ENCODE measurements at places on chromosomes 13 and 19.

GRCh38 chr13:49410006-49410405, 33.9 kb downstream of the CAB39L start:
- DNase-seq, result no peak

- no peak for DNase-seq
Observed at GRCh38 chr19:8393192-8393870, 3.2 kb downstream of the RAB11B start.

DNA sequence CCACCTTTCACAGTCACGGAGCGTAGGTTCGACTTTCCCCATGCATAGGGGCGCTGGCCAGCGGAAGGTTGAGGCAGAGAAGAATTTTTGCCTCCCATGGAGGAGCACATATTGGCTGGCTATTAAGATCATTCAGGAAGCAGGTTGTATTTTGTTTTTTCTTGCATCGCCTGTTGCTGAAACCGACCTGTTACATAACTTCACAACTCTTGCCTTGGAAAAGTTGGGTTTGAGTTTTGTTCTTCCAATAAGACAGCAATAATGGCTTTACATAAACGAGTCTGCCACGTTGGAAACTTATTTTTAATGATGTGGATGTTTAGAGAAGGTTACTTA, 1.4 kb downstream of the UPF1 start:
- no peak for DNase-seq

GRCh38 chr13:50599927-50600326, 243.6 kb downstream of the DLEU7 start:
- no peak for DNase-seq

DNA sequence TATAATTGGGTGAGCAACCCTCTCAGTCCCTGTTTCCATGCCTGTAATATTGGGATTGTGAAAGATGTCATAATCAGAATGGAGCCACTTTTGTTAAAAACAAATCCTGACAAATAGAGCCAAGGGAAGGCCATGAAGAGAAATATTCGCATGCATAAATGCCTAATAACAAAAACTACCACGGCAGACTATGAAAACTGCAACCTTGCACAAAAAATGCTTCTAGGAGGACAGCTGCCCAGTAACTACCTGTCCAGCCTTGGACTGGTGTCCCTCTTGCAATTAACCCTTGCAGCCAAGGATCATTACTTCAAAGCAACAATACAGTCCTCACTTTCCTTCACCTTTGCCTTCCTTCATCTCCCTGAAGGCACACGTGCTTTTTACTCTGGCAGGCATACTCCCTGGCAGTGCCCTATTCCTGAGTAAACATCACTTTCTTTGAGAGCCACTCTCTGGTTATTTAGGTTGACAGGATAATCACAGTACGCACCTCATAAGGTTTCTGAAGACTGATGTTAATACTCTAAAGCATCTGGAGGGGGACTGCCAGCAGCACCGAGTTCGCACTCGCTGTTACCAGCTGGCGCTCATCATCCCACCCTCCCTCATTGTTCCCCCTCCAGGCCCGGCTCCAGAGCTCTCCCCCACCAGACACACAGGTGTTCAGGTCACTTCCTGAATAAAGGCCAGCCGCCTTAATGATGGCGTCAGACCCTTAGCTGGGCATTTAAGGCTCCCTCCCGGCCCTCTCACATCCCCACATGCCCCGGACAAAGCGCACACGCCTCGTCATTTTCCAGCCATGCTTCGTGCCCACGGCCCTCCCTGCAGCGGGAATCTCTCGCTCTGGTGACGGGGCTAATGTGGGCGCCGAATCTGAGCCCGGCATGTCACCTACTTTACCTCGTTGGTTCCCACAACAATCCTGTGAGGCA, 57.3 kb downstream of the CDADC1 start:
- peak; percentile 84 for DNase-seq

- DNase-seq, result no peak
Observed at GRCh38 chr19:28471731-28472510, 741.0 kb downstream of the UQCRFS1 start.

GRCh38 chr19:1004803-1005664, 4.8 kb downstream of the GRIN3B start:
- no peak for DNase-seq

- DNase-seq, result no peak
Observed at GRCh38 chr13:69418319-69418718, 689.3 kb upstream of the ATXN8OS start.

GRCh38 chr13:94992036-94992960, 280.0 kb upstream of the SOX21 start:
- DNase-seq, result no peak

DNA sequence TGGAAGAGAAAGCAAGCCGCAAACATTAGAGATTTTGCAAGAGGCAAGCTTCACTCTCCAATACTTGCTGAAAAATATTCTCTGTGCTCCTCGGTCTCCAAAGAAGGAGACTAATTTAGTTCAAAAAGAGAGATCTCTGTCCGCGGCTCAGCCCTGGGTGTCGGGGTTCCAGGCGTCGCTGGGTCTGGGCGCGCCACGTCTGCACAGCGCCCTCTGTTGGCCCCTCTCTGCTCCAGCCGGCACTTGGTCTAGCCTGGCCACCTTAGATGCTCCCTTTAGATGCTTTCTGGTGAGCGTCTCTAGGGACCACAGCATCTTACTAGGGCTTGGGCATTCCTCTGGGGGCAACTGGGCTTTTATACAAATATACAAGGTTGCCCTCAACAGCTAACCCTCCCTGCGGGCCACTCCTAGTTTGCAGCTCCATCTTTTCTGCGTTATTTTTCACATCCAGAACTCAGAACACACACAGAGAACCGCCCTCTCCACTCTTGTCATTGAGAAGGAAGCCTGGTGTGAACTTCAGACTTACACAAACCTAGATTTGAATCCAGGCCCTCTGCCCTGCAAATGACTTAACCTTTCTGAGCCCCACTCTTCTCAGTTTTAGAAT, 78.3 kb downstream of the CYSLTR2 start:
- DNase-seq, result no peak

DNA sequence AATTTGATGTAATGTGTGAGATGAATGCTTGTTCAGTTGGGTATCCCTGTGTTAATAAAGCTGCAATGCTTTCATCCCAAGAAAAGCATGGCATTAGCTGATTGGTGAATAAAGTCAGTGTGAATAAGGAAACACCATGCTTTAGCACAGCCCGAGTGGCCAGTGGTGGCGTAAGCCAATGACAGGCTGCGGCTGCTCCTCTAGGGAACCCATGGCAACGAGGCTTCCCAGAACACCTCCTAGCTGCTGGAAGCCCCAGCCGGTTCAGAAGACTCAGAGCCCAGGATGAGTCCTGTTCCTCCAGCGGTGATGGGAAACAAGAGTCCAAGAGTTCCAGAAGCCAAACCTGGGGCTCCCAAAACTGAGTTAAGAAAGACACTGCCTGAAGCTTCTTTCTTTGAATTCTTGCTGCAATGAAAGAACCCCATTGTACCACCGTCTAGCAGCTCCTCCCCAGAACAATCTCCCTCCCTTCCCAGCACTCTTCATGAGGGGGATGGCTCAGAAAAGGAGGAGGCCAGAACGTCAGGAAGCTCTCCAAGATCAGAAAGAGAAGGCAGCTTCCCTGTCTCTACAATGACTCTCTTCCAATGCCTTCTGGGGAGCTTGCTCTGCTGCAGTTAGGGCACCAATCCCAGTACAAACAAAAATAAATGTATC, 58.2 kb downstream of the TSHZ3 start:
- no peak for DNase-seq

- DNase-seq, result no peak
Observed at GRCh38 chr13:59621773-59622172, 542.0 kb downstream of the DIAPH3 start.

GRCh38 chr19:7460562-7460966, 28.3 kb downstream of the PEX11G start:
- DNase-seq, result no peak

- no peak for DNase-seq
Observed at GRCh38 chr13:100209857-100210825, 121.2 kb downstream of the PCCA start.

- no peak for DNase-seq
Observed at GRCh38 chr19:7370546-7370945, 21.8 kb downstream of the ARHGEF18 start.

GRCh38 chr19:55683449-55684261, 8.6 kb downstream of the EPN1 start:
- no peak for DNase-seq

DNA sequence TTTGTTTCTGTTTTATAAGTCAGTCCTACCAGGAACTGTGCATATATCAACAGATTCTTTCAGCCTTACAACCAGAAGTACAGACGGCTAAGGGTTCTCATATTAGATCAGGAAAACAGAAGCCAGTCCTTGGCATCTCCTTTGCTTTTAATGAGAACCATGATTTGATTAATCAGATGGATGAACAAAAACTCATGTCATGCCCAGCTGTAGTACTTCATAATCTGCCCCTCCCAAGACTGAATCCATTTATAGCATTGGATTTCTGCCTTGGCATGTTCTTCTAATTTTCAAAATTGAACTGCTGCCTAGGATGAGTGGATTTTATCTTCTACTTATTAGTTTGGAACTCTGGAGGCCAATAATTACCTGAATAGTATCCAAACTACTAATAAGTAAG, 617.2 kb downstream of the SLITRK5 start:
- DNase-seq, result no peak

DNA sequence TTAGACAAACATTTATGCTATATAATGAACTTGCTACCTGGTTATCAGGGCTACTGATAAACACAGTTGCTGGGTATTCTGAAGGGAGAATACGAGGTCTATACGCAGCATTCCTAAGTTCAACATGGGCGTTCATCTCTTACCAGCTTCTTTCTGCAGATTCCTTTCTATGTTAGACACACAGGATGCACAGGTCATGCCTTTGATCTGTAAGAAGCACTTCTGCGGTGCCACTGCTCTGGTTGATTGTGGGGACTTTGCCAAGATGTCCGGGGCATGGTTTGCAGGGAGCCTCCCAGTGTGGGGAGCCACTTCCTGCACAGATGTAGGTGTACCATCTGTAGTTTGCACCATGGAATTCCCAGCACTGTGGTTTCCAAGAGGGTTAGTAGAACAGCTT, 40.9 kb downstream of the ATP7B start:
- DNase-seq, result no peak

DNA sequence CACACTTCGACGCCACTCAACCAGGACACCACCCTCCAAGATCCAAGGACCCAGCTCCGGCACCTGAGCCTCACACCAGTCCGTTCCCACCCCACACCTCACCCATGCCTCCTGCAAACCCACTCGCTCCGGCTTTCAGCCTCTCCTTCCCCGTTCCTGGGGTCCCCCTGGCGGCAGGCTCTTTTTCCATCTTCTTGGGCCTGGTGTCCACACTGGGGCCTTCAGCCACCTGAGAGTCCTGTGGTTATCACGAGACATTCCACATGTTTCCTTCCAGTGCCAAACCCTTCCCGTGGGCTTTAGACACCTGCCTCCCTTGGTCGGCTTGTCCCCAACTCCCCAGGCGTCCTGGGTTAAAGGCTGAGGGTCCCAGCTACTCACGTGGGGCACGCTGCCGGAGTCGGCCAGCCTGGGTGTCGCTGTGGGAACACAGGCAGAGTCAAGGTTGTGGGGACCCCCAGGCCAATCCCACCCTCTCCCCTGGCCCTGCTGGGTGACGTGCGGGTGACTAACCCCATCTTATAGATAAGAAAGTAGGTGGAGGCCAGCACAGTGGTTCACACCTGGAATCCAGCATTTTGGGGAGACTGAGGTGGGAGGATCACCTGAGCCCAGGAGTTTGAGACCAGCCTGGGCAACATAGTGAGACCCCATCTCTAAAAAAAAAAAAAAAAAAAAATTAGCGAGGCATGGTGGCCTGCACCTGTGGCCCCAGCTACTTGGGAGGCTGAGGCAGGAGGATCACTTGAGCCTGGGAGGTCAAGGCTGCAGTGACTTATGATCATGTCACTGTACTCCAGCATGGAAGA, 1.9 kb downstream of the JSRP1 start:
- no peak for DNase-seq

DNA sequence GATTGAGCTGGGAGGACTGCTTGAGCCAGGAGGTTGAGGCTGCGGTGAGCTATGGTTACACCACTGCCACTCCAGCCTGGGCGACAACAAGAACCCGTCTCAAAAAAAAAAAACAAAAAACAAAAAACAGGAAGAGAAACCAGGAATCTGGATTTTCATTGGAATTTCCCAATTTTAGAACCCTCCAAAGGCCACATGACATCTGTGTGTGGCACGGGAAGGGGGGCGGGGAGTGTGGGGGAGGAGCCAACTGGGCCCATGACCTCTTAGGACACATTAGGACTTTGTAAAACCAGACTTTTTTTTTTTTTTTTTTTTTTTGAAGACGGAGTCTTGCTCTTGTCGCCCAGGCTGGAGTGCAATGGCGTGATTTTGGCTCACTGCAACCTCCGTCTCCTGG, 21.2 kb upstream of the MYDGF start:
- DNase-seq, result no peak

DNA sequence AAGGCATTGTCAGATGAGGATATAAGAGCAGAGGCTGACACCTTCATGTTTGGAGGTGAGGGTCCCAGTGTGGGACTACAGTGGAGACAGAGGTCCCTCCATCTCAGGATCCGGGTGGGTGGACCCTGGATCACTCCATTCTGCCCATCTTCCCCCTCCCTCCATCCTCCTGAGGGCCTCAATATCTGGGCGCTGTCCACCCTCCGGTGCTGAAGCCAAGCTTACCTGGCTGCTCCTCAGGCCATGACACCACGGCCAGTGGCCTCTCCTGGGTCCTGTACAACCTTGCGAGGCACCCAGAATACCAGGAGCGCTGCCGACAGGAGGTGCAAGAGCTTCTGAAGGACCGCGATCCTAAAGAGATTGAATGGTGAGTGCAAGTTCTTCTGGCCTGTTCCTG, 11.9 kb downstream of the CYP4F12 start:
- DNase-seq, result no peak

- no peak for DNase-seq
Observed at GRCh38 chr13:113350065-113350937, 13.6 kb downstream of the GRTP1 start.

GRCh38 chr19:35119578-35120155, 4.0 kb downstream of the FXYD3 start:
- no peak for DNase-seq

DNA sequence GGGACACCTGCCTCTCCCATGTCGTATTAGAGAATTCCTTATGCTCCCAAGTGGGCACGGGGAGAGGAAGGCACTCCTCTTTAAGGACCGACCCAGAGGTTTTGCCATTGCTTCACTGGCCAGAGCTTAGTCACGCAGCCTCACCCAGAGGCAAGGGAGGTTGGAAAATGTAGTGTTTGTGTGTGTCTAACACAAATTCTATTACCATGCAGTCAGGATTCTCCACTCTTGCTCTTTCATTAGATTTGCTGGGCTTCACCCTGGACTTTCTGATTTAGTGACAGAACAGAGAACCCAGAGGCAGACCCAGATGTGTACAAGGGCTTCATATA, 14.6 kb upstream of the NCCRP1 start:
- DNase-seq, result no peak

DNA sequence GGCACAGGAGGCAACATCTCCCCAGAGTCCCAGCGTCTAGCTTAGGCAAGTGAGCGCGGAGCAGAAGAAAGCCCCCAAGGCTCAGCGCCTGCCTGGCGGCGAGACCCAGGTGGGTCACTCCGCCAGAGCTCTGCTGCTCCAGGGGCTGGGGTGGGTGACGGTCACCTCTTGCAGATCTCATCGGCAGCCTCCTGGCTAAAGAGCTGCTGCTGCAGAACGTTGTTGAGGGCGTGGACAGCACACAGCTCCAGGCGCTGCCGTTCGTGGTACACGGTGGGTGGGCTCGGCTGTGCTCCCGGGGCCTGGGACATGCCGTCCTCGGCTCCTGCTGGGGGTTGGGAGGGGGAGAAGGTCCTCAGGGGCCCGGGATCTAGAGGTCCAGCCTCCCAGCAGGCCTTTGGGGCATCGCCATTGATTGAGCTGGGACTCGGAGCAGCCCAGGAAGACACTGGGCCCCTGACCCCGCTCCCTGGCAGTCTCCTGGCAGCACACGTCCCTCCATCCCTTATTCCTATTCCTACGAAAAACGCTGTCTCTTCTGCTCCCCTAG, 795 bp downstream of the JOSD2 start:
- no peak for DNase-seq

Measured in vagina (tissue), 2 donors.